ENCODE measurements at places on chromosomes 12 and 14.

GRCh38 chr14:82537831-82538230, 1004.2 kb upstream of the SEL1L start:
- DNase-seq, result no peak

- no peak for DNase-seq
These were observed 13.4 kb upstream of the DRAM1 start for GRCh38 chr12:101863981-101864380.

DNA sequence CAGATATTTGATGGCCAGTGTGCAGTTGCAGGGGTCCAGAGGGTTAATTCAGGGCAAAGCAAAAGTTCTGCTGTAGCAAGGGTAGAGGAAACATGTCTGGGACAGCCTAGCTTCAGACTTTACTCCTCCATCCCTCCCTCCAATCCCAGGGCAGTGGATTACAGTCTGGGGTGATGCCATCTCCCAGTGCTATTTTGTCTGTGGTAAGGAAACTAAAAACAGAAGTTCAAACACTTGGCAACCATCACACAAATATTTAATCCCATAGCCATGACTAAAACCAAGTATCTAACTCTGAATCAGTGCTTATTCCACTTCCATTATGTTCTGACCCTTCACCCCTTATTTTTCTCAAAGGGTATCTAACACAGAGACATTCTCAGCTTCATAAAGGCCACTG, 61.8 kb downstream of the PIK3C2G start:
- no peak for DNase-seq

DNA sequence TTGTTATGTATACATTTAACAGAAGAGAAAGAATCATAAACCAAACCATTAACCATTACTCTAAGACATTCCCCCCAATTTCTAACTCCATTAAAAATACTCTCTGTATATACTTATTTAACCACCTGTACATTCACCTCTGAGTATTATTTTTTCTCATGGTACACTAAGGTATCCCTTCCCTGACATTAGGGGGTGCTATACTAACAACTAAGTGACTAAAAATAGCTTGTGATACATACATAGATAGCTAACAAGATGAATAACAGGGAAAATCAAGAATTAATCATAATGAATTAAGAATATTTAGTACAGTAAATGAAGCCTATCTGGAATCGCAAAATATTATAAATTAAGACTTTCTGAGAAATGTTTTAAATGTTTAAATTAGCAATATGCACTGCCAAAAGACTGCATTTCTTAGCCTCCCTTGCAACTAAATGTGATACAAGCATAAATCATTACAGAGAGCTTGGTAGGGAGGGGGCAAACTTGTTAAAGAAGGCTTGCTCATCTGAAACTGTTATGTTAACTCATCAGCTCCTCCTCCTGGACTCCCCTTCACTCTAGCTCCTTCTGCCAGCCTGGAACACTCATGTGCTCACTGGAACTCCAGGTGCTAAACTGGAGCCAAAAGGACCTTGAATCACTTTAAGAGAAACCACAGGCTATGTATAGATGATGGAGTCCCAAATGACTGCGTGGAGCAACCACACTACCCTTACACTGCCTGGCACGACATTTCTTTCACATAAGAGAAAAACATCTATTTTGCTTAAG, 14.9 kb downstream of the C2CD5 start:
- no peak for DNase-seq

GRCh38 chr12:23533265-23533664, 416.2 kb downstream of the SOX5 start:
- no peak for DNase-seq

DNA sequence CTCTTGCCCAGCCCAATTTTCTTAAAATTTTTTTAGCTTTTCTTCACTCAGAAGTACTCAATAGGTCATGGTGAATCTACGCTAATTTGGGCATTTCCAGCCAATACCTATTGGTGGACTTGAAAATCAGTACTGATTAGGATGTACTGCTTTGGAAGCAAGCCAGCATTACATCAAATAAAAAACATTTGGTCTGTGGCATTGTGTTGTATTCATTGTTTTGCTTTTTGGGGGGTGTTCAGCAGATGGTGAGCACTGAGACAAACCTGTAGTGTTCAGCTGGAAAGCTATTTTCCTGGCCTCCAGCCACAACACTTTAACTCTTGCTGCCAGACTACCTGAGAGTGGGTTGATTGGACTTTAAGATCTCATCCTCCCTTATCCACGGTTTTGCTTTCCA, 4.0 kb downstream of the MAPKAPK5 start:
- no peak for DNase-seq

- no peak for DNase-seq
These were observed 407.5 kb downstream of the PCNX1 start for GRCh38 chr14:71314717-71315116.

- DNase-seq, result no peak
These were observed 45.7 kb upstream of the GXYLT1 start for GRCh38 chr12:42190376-42190775.

DNA sequence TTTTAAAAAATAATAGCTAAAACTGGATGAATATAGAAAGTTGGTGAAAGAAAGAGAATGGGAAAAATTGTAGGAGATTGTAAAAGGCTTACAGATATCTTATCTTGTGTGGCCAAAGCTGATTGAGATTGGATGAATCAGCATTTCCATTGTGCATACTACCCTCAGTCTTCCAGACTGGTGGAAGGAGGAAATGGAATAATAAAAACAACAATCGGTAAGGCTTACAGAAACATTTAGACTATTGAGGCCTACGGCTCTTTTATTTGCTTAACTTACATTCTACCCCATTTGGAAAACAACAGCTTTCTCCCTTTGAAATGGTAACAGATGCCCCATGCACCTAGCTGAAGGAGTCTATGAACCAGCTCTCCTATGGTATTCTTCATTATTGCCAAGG, 129.8 kb downstream of the PTPRB start:
- no peak for DNase-seq

GRCh38 chr12:94872671-94872970, 130.9 kb downstream of the NDUFA12 start:
- no peak for DNase-seq

DNA sequence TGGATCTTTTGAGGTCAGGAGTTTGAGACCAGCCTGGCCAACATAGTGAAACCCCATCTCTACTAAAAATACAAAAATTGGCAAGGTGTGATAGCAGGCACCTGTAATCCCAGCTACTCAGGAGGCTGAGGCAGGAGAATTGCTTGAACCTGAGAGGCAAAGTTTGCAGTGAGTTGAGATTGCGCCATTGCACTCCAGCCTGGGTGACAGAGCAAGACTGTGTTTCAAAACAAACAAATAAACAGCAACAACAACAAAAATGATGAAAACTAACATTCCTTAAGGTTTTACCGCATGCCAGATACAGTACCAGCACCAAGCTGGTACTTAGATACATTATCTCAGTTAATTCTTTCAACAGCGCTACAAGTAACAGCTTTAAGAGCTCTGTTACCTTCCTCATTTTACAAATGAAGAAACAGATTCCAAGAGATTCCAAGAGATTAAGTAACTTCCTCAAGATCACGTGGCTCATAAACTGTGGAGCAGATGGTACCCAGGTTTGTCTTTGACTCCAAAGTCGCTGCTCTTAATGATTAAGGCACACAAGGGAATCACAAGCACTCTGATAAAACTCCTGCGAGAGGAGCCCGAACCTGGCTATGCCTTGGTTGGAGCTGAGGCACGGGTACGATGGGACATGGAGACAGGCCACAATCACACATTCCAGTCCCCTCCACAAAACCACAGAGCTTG, 17.7 kb upstream of the PLEK2 start:
- no peak for DNase-seq

- DNase-seq, result no peak
These were observed 698.9 kb downstream of the BCL11B start for GRCh38 chr14:98573082-98573481.

DNA sequence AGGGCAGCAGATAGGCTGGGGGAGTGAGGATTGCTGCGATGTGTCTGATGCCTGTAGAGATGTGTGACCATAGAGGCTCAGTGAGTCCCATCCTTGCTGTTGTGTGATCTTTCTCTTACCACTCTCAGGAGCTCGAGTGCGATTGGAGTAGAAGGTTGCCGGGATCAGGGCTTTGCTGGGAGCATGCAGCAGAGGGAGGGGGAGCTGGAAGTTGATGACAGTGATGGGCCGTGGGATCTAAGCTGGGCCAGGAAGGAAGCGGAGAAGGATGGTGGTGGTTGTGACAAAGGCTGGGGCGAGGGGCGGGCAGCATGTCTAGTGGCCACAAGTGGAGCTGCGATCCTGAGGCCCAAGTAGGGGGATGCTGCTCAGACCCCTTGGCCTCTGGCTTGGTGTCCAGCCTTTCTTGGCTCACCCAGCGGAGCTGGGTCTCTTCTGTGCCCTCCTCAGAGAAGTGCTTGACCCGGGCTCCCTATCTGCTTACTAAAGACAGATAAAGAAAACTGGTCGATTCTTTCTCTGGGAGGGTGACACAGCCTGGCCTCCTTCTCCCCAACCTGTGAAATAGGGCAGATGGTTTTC, 66.2 kb downstream of the PRMT8 start:
- no peak for DNase-seq

DNA sequence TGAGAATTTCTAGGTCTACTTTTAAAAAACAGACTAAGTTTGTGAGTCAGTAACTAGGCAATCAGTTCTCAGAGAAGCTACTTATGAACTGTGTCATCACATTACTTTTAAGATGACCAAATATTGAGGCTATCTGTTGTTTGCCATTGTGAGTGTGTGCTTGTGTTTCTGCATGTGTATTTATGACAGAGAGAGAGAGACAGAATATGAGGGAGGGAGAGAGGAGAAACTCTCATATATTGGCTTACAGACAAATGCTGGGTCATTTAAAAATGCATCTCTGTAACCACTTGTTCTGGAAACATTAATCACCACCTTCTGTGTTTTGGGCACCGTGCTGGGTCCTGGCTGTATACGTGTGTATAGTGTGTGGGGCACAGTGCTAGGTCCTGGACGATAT, 161.5 kb upstream of the FRMD6 start:
- no peak for DNase-seq

GRCh38 chr12:109758426-109759420, 45.1 kb downstream of the FAM222A start:
- no peak for DNase-seq

- DNase-seq, result no peak
These were observed 69.0 kb downstream of the AKAP6 start for GRCh38 chr14:32397861-32398640.

DNA sequence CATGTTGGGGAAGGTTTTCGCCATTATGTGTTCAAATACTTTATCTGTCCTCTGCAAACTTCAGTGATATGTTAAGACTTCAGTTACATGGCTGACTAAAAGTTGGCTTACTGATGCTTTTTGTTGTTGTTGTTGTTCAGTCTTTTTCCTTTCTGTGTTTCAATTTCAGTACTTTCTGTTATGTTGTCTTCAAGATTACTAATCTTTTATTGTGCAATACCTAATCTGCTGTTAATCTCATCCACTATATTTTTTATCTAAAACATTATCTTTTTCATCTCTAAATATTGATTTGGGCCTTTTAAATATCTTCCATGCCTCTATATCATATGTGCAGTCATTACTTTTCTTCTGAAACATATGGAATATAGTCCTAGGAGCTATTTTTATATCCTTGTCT, 7.0 kb downstream of the CGRRF1 start:
- no peak for DNase-seq

DNA sequence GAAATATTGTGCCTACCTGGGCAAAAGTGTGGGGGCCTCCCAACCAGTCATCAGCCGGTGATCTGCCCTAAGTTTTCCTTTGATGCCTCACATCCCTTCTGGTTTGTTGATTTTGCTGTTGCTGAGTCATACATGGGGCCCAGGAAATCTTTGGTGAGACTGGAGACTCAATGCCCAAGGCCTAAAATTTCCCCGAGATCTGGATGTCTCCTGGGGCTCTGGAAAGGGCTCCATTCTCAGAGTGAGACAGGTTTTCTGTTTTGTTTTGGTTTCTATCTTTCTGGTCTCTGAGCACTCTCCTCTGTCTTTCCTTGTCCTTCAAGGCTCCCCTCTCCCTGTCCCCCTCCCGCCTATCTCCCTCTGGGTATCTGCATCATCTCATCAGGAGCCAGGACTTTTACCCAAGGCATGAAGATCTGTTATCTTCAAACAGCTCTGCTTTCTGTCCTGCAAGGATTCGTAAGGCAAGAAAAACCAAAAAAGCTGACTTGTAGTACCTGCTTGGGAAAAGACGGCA, 152.8 kb upstream of the MAX start:
- DNase-seq, result no peak

GRCh38 chr14:74710480-74710879, 2.4 kb downstream of the AREL1 start:
- DNase-seq, result no peak

GRCh38 chr14:65287264-65288131, 125.0 kb upstream of the FUT8 start:
- DNase-seq, result peak; percentile 59

DNA sequence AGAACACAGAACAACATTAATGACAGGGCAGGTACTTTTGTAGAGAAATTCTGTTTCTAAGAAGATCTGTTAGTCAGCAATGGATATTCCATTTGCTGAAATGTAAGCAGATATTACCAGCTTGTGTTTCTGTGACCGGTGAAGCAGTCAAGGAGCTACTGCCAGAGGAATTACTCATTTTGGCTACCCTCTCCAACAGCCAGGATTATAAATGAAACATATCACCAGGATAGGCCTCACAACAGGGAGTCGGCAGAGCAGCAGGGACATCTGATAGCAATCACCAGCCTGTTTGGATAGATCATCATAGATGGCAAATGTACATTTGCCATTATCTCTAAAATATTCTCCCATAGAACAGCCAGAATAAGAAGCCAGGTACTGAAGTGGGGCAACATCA, 440.7 kb downstream of the KCNH5 start:
- no peak for DNase-seq

GRCh38 chr12:128077211-128077916, 189.6 kb upstream of the TMEM132C start:
- no peak for DNase-seq

GRCh38 chr14:51922624-51923023, 62.2 kb downstream of the GNG2 start:
- no peak for DNase-seq

GRCh38 chr12:124369055-124369826, 74.3 kb downstream of the RFLNA start:
- DNase-seq, result no peak

DNA sequence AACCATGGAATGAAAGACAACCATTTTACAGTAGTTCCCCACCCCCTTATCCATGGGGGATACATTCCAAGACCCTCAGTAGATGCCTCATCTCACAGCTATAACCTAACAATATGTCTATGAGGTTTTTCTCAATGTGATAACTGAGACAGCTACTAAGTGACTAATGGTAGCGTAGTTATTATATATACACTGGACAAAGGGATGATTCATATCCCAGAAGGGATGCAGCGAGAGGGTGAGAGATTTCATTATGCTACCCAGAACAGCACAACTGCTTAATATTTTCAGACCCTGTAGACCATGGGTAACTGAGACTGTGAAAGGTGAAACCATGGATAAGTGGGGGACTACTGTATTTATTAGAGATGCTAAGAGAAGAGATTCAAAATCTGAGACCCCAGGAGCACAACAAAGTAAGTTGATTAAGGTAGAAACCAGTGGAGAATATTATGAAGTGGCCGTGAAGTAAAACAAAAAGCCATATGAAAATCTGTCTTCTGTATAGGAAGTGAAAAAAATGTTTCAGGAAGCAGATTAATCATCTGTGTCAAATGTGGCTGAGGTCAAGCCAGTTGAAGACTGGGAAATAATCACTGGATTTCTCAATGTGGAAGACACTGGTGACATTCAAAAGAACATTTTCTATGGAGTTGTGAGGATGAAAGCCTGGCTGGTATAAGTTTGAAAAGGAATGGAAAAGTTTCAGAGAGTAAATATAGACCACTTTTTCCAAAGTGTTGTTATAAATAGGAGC, 77.2 kb downstream of the RPL10L start:
- DNase-seq, result no peak
